Cardiac septum (tissue), 1 donor: ENCODE measurements at places on chromosomes 1 and 21. TPM values are rescaled to one million over a fixed set of nuclear protein-coding genes. Genes with fewer than 3 reads are reported as not detected.

DNA sequence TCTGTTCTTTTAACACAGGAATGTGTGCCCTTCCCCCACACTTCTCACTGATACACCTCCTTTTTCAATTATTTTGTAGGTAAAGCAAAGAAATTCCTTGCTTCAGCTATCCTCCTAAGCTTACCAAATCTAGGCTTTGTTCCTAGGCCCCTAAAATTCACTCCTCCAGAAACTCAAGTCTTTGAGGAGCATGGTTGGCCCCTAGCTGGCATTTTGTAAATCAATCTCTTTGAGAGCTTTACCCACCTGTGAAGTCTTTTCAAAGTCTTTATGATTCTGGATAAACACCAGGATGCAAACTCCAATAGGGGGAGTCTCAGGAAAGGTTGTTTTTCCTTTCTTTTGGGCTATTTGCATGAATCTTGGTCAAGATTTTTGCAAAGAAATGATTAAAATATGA, 82.9 kb upstream of the ZNF644 start:
- no peak for DNase-seq

GRCh38 chr1:168223681-168224540, 1.9 kb upstream of the SFT2D2 start:
- DNase-seq, result no peak

GRCh38 chr1:43541721-43542401, 11.2 kb downstream of the PTPRF start:
- peak; percentile 87 for DNase-seq

DNA sequence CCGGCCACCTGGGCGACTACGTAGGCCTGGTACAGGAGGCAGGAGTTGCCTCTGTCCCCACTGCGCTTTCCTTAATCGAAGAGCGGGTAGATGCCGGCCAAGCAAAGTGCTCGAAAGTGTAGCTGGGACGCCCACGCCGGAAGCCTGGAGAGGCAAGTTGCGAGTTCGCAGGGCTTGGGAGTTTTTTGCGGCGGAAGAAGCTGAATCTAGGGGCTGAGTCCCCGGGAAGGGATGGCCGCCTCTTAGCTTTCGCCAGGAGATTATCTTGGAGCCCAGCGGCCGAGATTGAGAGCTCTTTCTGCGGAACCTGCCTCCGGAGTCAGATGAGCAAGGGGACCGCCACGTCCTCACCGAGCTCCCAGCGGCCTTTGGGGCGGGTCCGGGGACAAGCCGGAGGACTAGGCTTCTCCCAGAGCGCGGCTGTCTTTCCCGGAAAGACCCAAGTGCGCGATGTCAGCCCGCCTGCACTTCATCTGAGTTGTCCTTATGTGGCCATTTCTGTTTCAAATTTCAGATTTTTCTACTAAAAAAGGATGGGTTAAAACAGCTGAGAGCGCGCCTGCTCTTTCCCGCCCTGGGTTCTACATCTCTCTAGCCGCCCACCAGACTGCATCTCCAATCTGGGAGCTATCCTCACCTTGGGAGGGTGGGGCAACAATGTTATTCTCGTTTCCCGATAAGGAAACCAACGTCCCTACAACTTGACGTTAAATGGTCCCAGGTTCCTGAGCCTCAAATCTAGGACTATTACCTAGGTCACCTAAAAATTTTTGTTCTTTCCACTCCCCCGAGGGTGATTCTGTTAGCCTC, 12.4 kb upstream of the TBX15 start:
- no peak for DNase-seq

GRCh38 chr1:31523012-31523411, 53.3 kb upstream of the TINAGL1 start:
- DNase-seq, result no peak

DNA sequence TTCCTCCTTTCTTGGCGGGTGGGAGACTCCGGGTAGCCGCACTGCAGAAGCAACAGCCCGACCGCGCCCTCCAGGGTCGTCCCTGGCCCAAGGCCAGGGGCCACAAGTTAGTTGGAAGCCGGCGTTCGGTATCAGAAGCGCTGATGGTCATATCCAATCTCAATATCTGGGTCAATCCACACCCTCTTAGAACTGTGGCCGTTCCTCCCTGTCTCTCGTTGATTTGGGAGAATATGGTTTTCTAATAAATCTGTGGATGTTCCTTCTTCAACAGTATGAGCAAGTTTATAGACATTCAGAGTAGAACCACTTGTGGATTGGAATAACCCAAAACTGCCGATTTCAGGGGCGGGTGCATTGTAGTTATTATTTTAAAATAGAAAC, 2.5 kb downstream of the OLIG2 start:
- DNase-seq, result no peak

- no peak for DNase-seq
Observed at GRCh38 chr1:5297180-5297885, 642.9 kb downstream of the AJAP1 start.

DNA sequence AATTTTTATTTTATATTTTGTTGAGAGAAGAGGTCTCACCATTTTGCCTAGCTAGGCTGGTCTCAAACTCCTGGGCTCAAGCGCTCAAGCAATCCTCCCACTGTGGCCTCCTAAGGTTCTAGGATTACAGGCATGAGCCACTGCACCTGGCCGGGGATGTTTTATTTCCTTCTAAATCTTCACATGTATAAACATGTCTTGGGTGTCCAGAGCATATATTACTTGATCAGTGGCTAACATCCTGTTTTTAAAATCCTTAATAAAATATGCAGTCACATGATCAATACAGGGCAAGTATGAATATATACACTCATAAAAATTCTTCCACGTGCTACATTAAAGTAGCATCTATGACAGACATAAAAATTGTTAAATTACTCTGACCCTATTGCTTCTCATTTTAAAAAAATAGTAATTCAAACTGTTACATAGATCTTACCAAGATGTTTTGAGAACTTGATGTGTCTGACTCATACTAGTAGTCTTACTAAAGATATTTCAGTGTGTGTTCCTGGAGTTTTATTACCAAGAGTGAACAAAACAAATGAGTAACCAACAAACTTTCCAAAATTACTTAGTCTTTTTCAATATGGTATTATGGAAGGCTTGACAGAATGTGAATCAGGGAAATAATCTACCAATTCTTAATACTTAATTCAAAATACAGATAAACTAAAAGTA, 222.5 kb downstream of the SLC45A1 start:
- DNase-seq, result no peak

HSD11B1 gene
- 15.0 TPM for total RNA-seq

MAP3K21 gene
- 0.27 TPM for total RNA-seq

- DNase-seq, result no peak
Observed at GRCh38 chr1:215835951-215836350, 268.8 kb downstream of the KCTD3 start.

DNA sequence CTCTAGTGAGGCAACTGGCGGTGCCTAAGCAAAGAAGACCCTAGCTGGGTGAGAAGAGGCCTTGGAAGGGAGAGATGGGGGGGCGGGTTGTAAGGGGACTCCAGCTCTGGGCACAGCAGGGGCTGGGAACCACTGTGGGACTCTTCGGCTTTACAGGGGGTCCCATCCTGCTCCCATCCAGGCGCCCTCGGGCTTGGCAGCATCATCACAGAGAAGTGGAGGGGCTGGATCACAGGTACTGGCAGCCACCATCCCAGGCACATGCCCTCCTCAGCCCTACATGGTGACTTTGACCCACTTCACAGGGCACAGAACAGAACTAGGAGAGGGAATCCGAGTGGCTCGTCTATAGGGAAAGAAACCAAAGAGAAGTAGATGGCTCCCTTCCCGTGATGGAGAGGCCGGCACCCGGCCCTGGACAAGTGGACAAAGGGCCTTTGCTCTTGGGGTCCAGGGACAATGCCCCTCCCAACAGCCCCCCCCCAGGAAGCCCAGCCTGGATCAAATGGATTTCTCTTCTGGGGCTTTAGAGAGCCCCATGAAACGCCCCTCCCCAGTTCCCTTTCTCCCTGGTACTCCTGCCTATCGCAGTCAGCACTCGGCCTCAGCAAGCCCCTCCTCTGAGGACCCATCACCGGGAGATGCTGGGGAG, 54.0 kb upstream of the ECE1 start:
- no peak for DNase-seq

CCSAP gene
- total RNA-seq, result 5.6 TPM

GRCh38 chr1:52142220-52143183, 613 bp downstream of the ZFYVE9 start:
- no peak for DNase-seq

GRCh38 chr1:117290890-117291289, 76.4 kb upstream of the MAN1A2 start:
- no peak for DNase-seq

- no peak for DNase-seq
Observed at GRCh38 chr1:178142806-178143205, 48.9 kb downstream of the RASAL2 start.

DNA sequence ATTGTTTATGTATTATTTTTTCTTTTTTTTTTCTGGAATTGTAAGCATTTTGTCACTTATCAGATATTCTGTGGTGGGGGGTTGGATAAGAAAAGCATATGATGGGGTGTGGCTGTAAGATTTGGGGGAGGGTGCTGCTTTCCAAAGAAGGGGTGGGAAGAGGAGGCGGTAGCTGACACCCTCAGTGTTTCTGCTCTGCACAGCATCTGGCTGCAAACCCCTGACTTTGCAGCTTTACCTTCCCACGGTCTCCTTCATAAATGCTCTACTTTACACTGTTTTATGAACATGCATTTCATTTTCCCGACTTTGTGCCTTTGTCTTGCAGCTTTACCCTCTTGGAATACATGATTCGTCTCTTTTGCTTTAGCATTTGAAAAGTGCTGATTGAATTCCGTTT, 7.6 kb downstream of the FMN2 start:
- no peak for DNase-seq
